ENCODE measurements at places on chromosomes 16 and 17. TPM values are rescaled to one million over a fixed set of nuclear protein-coding genes. Genes with fewer than 3 reads are reported as not detected.

NOD2 gene
- total RNA-seq, result 5.4 TPM

CCR7 gene
- 0.69 TPM for total RNA-seq

DNA sequence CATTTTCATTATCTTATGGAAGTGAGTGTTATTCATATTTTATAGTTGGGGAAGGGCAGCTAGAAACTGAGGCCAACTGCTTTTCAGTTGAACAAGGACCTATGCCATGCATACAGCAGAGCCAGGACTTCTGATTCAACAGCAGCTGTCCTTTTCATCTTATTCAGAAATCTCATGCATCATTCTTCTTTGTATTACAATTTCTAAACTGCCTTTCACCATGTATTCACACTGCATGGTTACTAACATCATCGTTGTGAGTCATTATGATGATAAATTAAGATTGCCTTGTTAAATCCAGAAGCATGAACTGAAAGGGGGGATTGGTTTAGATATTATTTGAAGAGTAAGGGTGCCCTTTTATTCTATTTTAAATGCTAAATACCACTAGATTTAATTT is 1470.1 kb upstream of the GOT2 start:
- H3K4me3 ChIP-seq, result no peak overlapping the region
- H3K36me3 ChIP-seq, result no peaks in the 10 kb centered on the region
- no peaks in the 10 kb centered on the region for H3K27me3 ChIP-seq
- no peak overlapping the region for H3K27ac ChIP-seq
- no peak for DNase-seq

GRCh38 chr17:73269329-73269615 is 7.6 kb upstream of the CPSF4L start:
- no peaks in the 10 kb centered on the region for H3K27me3 ChIP-seq
- no peak overlapping the region for H3K27ac ChIP-seq

GRCh38 chr17:72476134-72476533 is 355.3 kb downstream of the SOX9 start:
- H3K36me3 ChIP-seq, result no peaks in the 10 kb centered on the region
- no peak overlapping the region for H3K4me3 ChIP-seq
- no peak for DNase-seq
- H3K27ac ChIP-seq, result no peak overlapping the region
- H3K4me1 ChIP-seq, result peaks cover 45% of the 10 kb centered on the region
- H3K27me3 ChIP-seq, result no peaks in the 10 kb centered on the region

- H3K27me3 ChIP-seq, result no peaks in the 10 kb centered on the region
- DNase-seq, result no peak
- peaks cover 20% of the 10 kb centered on the region for H3K4me1 ChIP-seq
Observed at GRCh38 chr17:27338536-27338985, 44.6 kb downstream of the WSB1 start.

DNA sequence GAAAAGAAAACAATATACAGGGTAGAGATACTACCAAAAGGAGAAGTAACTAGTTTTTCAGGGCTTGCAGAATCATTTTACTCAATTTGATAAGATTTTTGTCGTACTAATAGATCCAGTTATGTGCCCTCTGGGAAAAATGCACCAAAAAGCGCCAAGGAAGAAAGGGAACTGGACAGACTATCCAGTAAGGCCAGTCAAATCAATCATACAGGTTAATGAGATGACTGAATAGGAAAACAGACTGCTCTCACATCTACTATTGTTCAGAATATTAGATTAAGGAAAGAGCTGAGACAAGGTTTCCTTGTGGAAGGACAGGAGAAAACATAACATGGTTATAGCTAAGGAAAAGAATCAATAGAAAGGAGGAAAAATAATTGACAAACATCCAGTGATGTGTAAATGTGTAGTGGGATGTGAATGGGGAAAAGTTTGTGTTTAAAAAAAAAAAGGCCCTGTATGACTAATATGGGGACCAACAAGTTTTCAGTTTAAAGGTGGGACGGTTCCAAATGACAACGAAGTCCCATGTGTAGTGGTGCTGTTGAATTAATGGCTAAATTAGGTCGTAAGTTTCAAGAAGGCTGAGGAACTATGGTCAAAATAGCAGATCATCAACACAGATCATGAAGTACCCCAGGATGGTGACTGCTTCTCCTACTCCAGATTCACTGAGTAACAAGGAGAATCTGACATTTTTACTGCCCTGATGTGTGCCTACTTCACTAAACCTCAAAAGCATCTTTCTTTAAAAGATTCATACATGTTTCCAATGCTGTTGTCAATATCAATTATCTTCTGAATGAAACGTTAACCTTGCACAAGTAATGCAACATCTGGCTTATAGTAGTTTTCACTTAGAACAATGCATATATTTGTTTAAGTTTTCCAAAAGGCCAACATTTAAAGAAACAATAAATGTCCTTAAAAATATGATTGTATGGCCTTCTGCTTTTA is 40.7 kb downstream of the BRIP1 start:
- H3K4me3 ChIP-seq, result no peak overlapping the region
- H3K27me3 ChIP-seq, result no peaks in the 10 kb centered on the region
- H3K27ac ChIP-seq, result no peak overlapping the region
- H3K36me3 ChIP-seq, result no peaks in the 10 kb centered on the region

GRCh38 chr17:35738519-35739133 is 7.2 kb downstream of the RASL10B start:
- no peak overlapping the region for H3K4me3 ChIP-seq
- no peaks in the 10 kb centered on the region for H3K4me1 ChIP-seq
- no peaks in the 10 kb centered on the region for H3K27me3 ChIP-seq
- H3K27ac ChIP-seq, result no peak overlapping the region

GRCh38 chr17:17645961-17646360 is 35.3 kb upstream of the RAI1 start:
- H3K27ac ChIP-seq, result no peak overlapping the region
- no peaks in the 10 kb centered on the region for H3K27me3 ChIP-seq
- H3K4me3 ChIP-seq, result no peak overlapping the region
- no peak for DNase-seq
